ENCODE measurements at places on chromosomes 6 and 20.

DNA sequence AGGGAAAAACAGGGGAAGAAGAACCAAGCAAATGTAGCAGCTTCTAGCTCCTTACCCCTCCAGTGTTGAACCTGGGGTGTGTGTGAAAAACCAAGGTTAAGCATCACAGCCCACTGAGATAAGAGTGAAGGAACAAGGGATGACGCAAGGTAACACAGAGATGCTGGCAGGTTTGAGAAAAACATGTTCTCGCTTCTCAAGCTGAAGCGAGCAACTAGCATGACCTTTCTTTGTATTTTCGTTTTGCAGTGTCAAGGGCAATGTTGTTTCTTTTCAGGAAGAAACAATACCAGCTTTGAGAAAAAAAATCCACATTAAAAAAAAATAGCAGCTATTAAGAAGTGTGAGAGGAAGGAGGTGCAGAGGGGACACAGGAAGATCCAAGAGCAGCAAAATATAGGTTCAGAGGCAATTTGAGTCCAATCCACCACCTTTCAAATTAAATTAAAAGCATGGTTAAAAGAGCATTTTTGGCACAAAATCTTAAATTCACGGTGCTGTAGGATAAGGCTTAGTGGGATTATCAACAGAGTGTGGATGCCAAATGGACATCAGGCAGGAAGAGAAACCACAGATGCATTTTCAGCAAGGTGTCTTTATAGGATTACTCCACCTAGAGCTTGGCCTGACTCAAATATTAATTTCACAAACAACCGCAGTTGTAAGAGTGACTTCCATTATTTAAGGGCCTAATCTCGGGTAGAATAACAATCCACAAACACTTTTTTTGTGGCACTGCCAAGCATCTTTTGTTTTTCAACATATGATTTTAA lies 70.9 kb downstream of the SYNE1 start:
- DNase-seq, result no peak

DNA sequence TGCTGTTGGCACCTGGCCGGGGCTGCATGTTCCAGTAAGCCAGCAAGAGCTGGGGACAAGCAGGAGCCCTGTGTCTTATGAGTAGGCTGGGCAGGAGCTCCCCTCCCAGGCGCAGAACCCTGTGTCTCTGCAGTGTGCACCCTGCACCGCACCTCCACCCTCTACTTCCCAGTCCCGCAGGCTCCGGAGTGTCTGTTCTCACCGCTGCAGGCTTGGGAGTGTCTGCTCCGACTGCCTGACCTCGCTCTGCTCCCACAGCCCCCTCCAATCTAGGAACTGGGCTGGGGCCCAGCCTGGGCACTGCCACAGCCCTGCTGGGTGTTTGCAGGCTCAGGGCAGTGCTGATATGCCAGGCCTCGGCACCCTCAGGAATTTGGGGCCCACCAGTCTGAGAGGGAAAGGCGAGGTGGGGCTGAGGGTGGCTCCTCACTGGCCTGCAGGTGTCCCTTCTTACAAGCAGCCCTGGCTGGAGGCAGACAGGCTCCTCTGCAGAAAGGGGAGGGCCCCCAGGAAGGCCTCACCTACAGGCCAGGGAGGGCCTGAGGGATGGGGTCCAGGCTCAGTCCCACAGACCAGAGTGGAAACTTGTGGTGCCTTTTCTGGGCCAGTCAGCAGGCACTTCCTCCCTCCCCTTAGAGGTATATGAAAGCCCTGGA lies 871.6 kb upstream of the GJE1 start:
- DNase-seq, result no peak

GRCh38 chr6:44260011-44260410 lies 2.7 kb upstream of the SLC35B2 start:
- no peak for DNase-seq

GRCh38 chr20:34315236-34315635 lies 12.1 kb upstream of the AHCY start:
- peak; percentile 23 for DNase-seq

- no peak for DNase-seq
These were observed 154.5 kb downstream of the MMS22L start for GRCh38 chr6:97128507-97128906.

- no peak for DNase-seq
These were observed 18.9 kb upstream of the TRAM2 start for GRCh38 chr6:52595796-52596130.

- DNase-seq, result no peak
These were observed 24.4 kb downstream of the TBC1D20 start for GRCh38 chr20:437787-438486.

GRCh38 chr6:103042336-103042735 lies 1648.8 kb downstream of the GRIK2 start:
- no peak for DNase-seq

DNA sequence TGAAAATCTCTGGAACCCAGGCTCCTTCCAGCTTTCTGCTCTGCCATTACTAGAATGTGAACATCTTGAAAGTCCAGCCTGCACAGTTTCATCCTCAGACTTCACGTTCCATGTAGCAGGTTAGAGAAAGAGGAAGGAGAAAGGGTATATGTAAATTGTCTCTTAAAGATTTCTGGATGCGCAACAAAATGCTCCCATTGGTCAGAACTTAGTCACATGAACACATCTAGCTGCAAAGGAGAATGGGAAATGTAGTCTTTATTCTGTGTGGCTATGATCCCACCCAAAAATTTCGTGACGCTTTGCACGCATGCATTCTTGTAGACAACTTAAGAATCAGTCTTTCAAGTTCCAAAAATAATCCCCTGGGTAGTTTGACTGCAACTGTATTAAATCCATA lies 46.4 kb upstream of the CHD6 start:
- peak; percentile 23 for DNase-seq

DNA sequence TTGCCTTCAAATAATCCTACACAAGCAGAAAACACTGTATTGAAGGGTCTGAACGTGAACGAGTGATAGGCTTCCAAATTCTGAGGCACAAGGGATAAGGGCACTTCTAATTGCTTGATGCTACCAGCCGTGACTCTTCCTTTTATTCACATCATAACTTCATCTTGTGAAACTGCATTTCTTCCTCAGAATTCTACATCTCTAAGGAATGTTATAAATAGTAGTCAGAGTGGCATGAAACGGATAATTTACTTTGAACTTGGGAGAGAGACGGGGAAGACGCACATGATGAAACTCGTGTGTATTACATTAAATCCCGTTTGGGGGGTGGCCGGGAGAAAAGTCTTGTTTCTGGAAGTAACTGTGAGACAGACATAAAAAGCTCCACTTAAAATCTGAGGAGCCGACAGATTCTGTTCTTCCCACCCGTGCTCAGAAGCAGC lies 754 bp downstream of the HDDC2 start:
- peak; percentile 62 for DNase-seq

- peak; percentile 82 for DNase-seq
These were observed 290.8 kb downstream of the THBS2 start for GRCh38 chr6:168962886-168963285.

DNA sequence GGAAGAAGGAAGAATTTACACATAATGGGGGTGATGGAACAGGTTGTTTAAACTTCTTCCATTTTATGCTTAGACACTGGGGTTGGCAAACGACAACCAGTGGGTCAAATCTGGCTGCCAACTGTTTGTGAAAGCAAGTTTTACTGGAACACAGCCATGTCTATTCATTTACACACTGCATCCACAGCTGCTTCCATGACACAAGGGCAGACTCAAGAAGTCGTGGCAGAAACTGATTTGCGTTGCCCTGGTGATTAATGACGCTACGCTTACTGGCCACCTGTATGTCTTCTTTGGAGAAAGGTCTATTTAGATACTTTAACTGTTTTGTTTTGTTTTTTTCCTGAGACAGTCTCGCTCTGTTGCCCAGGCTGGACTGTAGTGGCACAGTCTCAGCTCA lies 19.0 kb downstream of the CTCFL start:
- no peak for DNase-seq

DNA sequence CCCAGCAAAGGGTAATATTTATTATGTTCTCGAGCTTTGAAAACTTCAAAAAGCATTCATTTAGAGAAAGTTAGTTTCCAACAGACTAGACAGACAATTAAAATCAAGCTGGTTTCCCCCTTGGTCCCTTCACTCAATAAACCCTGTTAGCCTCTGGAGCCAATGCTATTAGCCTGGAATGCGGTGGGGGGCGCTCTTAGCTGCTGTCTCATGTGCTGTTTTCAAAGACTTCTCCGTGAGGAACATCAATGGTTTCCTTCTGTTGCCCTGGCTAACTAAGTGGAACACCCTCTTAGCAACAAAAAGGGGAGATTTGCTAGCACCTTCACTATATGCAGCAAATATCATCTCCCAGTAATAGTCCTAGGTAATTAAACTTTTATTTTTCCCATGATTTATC lies 86.4 kb downstream of the LY86 start:
- DNase-seq, result peak; percentile 50

- DNase-seq, result peak; percentile 34
These were observed 3.4 kb upstream of the RSPO4 start for GRCh38 chr20:1005452-1006027.

DNA sequence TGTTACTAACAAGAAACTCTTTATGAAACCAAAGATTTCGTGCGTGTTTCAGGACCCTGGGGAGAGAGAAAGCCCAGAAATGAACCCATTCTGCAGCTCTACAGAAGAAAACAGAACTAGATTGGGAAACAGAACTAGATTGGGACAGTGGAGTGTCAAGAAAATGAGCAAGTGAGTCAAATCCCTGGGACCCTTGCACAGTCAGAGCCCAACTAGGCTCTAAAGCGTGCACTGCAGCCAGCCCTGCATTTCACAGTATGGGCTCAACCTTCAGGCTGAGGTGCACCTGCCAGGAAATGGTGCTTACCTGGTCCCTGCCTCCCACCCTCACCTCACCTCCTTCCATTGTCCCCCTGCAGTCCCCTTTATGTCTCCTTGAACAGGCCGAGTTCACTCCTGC lies 39.7 kb downstream of the BFSP1 start:
- DNase-seq, result no peak

DNA sequence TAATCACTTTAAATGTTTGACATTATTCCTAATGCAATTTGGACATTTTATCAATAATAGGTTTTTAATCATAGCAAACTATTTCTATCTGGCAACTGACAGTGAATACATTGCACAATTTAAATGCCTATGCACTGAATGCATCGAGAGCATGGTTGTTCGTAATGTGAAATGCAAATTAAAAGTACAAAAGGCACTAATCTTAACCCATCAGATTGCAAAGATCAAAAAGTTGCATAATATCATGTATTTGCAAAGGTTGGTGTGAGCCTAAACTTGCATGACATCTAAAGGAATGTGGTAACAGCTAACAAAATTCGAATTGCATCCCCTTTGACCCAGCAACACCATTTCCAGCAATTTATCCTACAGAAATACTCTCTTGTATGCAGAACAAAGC lies 469.9 kb upstream of the IRAK1BP1 start:
- DNase-seq, result peak; percentile 2

GRCh38 chr20:35963878-35964277 lies 4.5 kb upstream of the CNBD2 start:
- DNase-seq, result no peak

- DNase-seq, result peak; percentile 77
These were observed 64.5 kb downstream of the AKAP7 start for GRCh38 chr6:131199568-131200272.

GRCh38 chr20:59939879-59940128 lies 301 bp downstream of the PPP1R3D start:
- peak; percentile 59 for DNase-seq

- DNase-seq, result no peak
These were observed 73.0 kb downstream of the PERP start for GRCh38 chr6:138034229-138034628.

- DNase-seq, result no peak
These were observed 10.4 kb downstream of the PI16 start for GRCh38 chr6:36964908-36965307.

- no peak for DNase-seq
These were observed 29.9 kb downstream of the GABRR2 start for GRCh38 chr6:89284963-89285735.

GRCh38 chr20:46108435-46108841 lies 9.7 kb upstream of the CD40 start:
- no peak for DNase-seq

GRCh38 chr6:45677381-45678284 lies 299.9 kb upstream of the SUPT3H start:
- DNase-seq, result no peak

DNA sequence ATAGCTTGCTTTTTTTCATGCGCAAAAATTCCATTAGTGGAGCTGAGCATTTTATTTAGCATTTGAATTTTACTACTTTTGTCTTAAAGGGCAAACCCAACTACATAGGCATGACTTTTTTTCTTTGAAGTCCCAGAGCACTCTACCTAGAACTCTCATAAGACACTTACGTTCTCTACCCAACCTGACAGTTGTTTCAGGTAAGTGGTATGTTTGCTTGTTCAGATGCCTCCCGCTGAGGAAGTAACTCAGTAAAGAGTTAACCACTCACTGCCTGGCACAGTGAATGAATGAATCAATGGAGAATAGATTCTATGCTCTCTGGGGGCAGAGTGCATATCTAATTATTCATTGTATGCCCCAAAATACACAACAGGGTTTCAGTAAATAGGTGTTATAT lies 212.3 kb upstream of the PRDM1 start:
- DNase-seq, result no peak

- DNase-seq, result peak; percentile 21
These were observed 18.3 kb downstream of the SNX9 start for GRCh38 chr6:157841211-157841840.

DNA sequence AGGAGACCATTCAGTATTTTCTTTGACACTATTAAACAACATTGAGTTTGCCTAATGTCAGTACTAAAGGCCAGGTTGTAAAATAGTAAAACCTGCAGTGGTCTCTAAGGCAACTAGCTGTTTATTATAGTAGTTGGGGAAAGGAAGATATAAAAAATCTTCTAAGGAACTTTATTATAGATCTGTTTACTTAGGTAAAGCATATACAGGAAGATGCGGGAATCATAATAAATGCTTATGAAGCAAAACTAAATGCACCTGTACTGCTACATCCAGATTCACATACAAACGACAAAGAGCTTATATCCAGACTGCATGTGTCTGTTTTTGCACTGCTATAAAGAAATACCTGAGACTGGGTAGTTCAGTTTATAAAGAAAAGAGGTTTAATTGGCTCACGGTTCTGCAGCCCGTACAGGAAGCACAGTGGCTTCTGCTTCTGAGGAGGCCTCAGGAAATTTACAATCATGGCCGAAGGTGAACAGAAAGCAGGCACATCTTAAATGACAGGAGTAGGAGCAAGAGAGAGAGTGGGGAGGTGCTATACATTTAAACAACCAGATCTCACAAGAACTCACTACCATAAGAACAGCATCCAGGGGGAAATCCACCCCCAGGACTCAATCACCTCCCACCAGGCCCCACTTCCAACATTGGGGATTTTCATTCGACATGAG lies 8.7 kb upstream of the TRIM39 start:
- no peak for DNase-seq

GRCh38 chr6:27295301-27296079 lies 16.6 kb downstream of the POM121L2 start:
- DNase-seq, result peak; percentile 66

- DNase-seq, result no peak
These were observed 368.0 kb downstream of the QKI start for GRCh38 chr6:163782436-163783003.

DNA sequence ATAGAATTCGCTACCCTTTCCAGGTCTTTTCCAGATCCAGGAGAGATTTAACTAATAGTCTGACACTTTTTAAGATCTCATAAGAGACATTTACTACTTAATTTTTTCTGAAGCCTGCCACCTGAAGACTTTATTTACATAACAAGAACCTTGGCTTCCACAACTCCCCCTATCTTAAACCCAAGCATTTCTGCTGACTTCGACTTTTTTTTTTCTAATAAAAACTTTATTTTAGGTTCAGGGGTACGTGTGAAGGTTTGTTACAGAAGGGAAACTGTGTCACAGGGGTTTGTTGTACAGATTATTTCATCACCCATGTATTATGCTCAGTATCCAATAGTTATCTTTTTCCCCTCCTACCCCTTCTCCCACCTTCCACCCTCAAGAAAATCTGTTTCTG lies 64.9 kb upstream of the OR14J1 start:
- DNase-seq, result no peak

- no peak for DNase-seq
These were observed 1.9 kb downstream of the SDC4 start for GRCh38 chr20:45346291-45346718.
